CD8-positive, alpha-beta memory T cell (primary cell): ENCODE measurements at places on chromosomes 2 and 18.
A peak's percentile ranks its signal among the peaks of the same experiment; 100 is the strongest.

- H3K36me3 ChIP-seq = no peaks in the 10 kb centered on the region
- H3K27me3 ChIP-seq = no peaks in the 10 kb centered on the region
- no peak for DNase-seq
- no peak overlapping the region for H3K4me3 ChIP-seq
Observed at GRCh38 chr2:19675003-19675629, 226.7 kb downstream of the TTC32 start.

DNA sequence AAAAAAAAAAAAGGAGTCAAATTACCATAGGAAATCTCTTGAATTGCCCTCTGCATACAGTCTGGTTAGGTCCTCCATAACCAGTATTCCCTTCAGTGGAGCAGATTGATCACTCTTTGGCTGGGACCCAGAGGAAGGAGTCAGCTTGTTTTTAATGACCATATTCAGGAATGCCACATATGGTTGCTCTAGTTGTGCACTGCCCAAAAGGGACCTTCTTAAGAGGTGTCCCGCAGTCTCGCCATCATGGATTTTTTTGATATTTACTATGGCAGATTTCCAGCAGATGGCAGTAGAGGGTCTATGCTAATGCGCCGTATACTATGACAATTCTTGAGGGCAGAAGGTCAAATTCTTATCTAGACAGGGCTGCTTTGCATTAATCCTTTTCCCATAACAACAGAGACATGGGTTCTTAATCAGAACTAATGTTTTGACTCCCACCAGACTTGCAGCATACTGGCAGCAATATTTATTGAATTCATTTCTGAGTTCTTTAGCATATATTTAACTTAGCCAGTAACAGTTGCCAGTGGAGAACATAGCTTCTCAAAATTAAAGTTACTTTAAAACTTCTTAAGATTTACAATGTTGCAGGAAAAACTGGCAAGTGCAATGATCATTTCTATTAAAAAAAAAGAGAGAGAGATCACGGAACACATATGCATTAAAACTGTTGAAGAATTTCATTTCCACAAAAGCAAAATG lies 31.8 kb upstream of the INPP4A start:
- no peak overlapping the region for H3K4me3 ChIP-seq
- no peaks in the 10 kb centered on the region for H3K27me3 ChIP-seq
- no peaks in the 10 kb centered on the region for H3K36me3 ChIP-seq
- peak; percentile 27 for DNase-seq

- no peaks in the 10 kb centered on the region for H3K4me1 ChIP-seq
- no peaks in the 10 kb centered on the region for H3K27me3 ChIP-seq
- H3K36me3 ChIP-seq = no peaks in the 10 kb centered on the region
- no peak for DNase-seq
Observed at GRCh38 chr2:72973566-72974435, 56.5 kb downstream of the EMX1 start.

GRCh38 chr2:29954316-29954715 lies 32.9 kb upstream of the ALK start:
- H3K27me3 ChIP-seq = no peaks in the 10 kb centered on the region
- no peak overlapping the region for H3K27ac ChIP-seq
- DNase-seq = no peak

DNA sequence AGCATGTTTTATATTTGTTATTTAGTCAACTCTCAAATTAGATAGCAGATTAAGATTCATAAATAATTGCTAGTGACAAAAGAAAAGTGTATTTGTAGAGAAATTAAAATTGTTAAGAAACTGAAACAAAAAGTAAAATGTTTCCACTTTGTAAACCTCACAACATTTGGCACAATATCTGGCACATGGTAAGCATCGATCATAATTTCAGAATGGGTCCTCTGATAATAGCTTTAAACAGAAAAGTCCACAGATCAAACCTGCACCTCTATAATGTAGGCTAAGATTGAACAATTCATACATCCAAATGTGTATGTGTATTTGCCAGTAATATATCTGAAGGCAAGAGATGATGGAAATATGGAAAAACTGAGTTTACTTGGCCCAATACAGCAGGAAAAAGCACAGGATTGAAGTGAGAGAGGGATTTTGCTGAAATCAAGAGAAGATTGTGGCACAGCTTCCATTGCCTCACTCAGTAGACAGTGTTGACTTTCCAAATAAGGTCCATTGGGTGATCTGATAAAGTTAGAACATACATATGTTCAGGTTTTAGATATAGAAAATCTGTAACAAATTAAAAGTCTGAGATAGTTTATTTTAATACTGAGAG lies 39.4 kb downstream of the COBLL1 start:
- H3K4me1 ChIP-seq = no peaks in the 10 kb centered on the region
- H3K27me3 ChIP-seq = no peaks in the 10 kb centered on the region
- H3K27ac ChIP-seq = no peak overlapping the region
- no peak for DNase-seq

GRCh38 chr2:119929537-119929936 lies 83.3 kb upstream of the EPB41L5 start:
- no peaks in the 10 kb centered on the region for H3K27me3 ChIP-seq
- peak; percentile 2 for DNase-seq
- H3K4me1 ChIP-seq = peaks cover 69% of the 10 kb centered on the region
- peak overlapping the region; percentile 49 for H3K4me3 ChIP-seq

- H3K4me3 ChIP-seq = no peak overlapping the region
- no peak for DNase-seq
- H3K36me3 ChIP-seq = no peaks in the 10 kb centered on the region
- H3K27me3 ChIP-seq = no peaks in the 10 kb centered on the region
- no peak overlapping the region for H3K27ac ChIP-seq
- no peaks in the 10 kb centered on the region for H3K4me1 ChIP-seq
Observed at GRCh38 chr2:241463276-241464135, 44.9 kb downstream of the STK25 start.

- no peaks in the 10 kb centered on the region for H3K27me3 ChIP-seq
- DNase-seq = no peak
- H3K4me1 ChIP-seq = peaks cover 6% of the 10 kb centered on the region
- H3K27ac ChIP-seq = no peak overlapping the region
Observed at GRCh38 chr2:45839508-45840251, 188.2 kb downstream of the PRKCE start.

GRCh38 chr18:8990276-8991031 lies 112.0 kb upstream of the NDUFV2 start:
- no peaks in the 10 kb centered on the region for H3K36me3 ChIP-seq
- H3K4me3 ChIP-seq = no peak overlapping the region
- H3K4me1 ChIP-seq = no peaks in the 10 kb centered on the region
- H3K27ac ChIP-seq = no peak overlapping the region
- H3K27me3 ChIP-seq = no peaks in the 10 kb centered on the region

- H3K4me3 ChIP-seq = no peak overlapping the region
- H3K27ac ChIP-seq = no peak overlapping the region
- DNase-seq = peak; percentile 25
Observed at GRCh38 chr2:239570216-239570925, 169.6 kb upstream of the HDAC4 start.

DNA sequence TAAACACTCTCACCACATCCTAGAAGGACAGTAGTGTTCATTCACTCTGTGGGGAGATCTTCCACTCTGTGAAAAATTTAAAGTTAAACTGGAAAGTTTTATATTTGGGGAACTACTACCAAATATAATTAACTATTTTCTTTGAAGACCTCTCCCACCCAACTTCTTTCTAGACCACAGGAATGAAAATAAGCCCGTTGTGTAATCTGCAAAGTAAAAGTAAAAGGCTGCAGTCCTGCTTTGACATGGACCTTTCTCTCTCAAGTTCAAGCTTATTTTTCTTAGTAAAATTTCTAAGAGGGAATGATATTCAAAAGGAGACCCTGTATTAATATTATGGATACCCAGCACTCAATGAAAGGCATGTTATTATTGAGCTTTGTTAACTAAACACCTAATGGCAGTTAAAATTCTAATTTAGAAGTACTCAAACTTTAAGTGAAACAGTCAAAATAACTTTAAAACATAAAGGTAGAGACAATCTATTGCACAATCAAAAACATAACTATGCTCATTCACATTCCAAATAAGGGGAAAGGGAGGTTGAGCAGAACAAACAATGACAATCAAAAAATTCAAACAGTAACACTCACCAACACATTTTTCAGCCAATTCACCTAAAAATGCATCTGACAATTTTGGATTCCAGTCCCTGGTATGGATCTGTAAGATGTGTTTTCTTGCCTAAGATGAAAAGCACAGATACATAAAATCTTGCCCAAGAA lies 98.5 kb downstream of the ATAD2B start:
- no peaks in the 10 kb centered on the region for H3K36me3 ChIP-seq
- H3K4me1 ChIP-seq = no peaks in the 10 kb centered on the region
- H3K27ac ChIP-seq = no peak overlapping the region
- DNase-seq = no peak

GRCh38 chr2:197248623-197249022 lies 62.0 kb downstream of the ANKRD44 start:
- H3K27ac ChIP-seq = no peak overlapping the region
- no peak overlapping the region for H3K4me3 ChIP-seq
- no peak for DNase-seq
- no peaks in the 10 kb centered on the region for H3K36me3 ChIP-seq
- H3K27me3 ChIP-seq = no peaks in the 10 kb centered on the region

GRCh38 chr2:46179037-46179621 lies 118.1 kb upstream of the EPAS1 start:
- peaks cover 11% of the 10 kb centered on the region for H3K4me1 ChIP-seq
- DNase-seq = peak; percentile 54
- no peaks in the 10 kb centered on the region for H3K36me3 ChIP-seq
- H3K27me3 ChIP-seq = no peaks in the 10 kb centered on the region
- no peak overlapping the region for H3K4me3 ChIP-seq
- H3K27ac ChIP-seq = no peak overlapping the region

GRCh38 chr2:202090530-202090929 lies 17.5 kb downstream of the KIAA2012 start:
- H3K4me1 ChIP-seq = no peaks in the 10 kb centered on the region
- H3K27ac ChIP-seq = no peak overlapping the region
- no peaks in the 10 kb centered on the region for H3K36me3 ChIP-seq
- H3K27me3 ChIP-seq = no peaks in the 10 kb centered on the region
- no peak overlapping the region for H3K4me3 ChIP-seq

DNA sequence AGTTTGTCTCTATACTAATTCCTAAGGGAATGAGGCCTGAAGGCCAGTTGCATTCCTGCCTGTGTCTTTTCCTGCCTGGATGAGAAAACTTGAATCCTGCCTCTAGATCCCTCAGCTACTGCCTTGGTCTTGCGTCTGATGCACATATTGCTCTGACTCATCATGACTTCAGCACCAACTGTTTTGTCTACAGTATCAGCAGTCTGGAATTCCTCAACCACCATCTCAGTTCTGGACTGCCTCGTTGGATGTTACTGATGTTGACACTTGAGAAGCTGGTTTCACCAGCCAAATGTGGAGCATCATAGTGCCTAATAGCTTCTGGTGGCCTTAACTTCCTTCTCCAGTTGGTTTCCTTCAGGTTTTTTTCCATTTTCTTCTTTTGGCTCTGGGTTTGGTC lies 211.0 kb downstream of the CTNNA2 start:
- H3K4me3 ChIP-seq = no peak overlapping the region
- H3K27ac ChIP-seq = no peak overlapping the region
- no peaks in the 10 kb centered on the region for H3K27me3 ChIP-seq
- H3K36me3 ChIP-seq = no peaks in the 10 kb centered on the region

- no peaks in the 10 kb centered on the region for H3K36me3 ChIP-seq
- DNase-seq = no peak
- H3K27ac ChIP-seq = no peak overlapping the region
- H3K4me1 ChIP-seq = no peaks in the 10 kb centered on the region
- H3K27me3 ChIP-seq = no peaks in the 10 kb centered on the region
Observed at GRCh38 chr2:150676747-150677383, 189.4 kb upstream of the RND3 start.

DNA sequence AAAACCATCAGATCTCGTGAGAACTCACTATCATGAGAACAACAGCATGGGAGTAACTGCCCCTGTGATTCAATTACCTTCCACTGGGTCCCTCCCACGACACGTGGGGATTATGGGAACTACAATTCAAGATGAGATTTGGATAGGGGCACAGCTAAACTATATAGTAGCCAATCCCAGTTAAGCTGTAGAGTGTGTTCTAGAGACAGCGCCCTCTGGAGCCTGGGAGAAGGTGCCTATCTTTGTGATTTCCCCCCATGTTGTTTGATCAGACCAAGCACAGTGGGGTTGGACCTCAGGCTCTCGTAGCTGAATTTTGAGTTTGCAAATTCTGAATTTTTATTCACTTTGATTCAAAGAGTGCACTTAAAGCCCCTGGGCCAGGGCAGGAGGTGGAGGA lies 108.2 kb upstream of the TWIST2 start:
- H3K4me1 ChIP-seq = no peaks in the 10 kb centered on the region
- H3K4me3 ChIP-seq = no peak overlapping the region
- H3K36me3 ChIP-seq = no peaks in the 10 kb centered on the region
- DNase-seq = no peak
- H3K27me3 ChIP-seq = peaks cover 11% of the 10 kb centered on the region

- peaks cover under 1% of the 10 kb centered on the region for H3K4me1 ChIP-seq
- H3K27ac ChIP-seq = no peak overlapping the region
- DNase-seq = no peak
- H3K36me3 ChIP-seq = no peaks in the 10 kb centered on the region
- H3K4me3 ChIP-seq = no peak overlapping the region
- H3K27me3 ChIP-seq = no peaks in the 10 kb centered on the region
Observed at GRCh38 chr2:201109186-201109585, 6.8 kb upstream of the CFLAR start.

DNA sequence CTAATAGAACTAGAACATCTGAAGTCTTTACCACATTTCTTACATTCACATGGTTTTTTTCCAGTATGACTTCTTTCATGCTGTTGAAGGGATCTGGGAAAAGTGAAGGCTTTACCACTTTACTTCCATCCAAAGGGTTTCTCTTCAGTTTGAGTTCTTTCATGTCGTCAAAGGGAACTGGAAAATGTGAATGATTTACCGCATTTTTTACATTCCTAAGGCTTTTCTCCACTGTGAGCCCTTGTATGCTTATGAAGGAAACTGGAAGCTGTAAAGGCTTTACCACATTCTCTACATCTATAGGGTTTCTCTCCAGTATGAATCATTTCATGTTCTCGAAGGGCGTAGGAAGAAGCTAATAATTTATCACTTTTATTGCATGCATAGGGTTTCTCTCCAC lies 46.7 kb downstream of the NBEAL1 start:
- no peak overlapping the region for H3K27ac ChIP-seq
- H3K36me3 ChIP-seq = peaks cover 5% of the 10 kb centered on the region
- no peak for DNase-seq
- H3K4me1 ChIP-seq = no peaks in the 10 kb centered on the region
- no peak overlapping the region for H3K4me3 ChIP-seq
- no peaks in the 10 kb centered on the region for H3K27me3 ChIP-seq
